ENCODE measurements at places on chromosomes 3 and 15.

DNA sequence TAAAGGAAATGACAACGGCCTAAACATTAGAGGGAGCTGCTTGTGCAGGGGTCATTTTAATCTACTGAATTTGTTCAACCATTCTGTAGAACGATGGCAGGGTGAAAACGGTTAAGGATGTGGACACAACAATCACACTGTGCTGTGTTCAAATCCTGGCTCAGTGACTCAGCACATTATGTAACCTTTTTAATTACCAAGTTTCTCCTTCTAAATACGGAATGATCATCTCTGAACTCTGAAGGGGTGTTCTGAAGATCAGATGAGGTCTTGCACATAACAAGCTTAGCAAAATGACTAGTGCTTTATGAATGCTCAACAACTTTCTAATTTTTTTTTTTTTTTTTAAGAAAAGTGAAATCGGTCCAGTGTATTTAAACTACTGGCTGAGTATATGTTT lies 592.8 kb downstream of the FOXP1 start:
- DNase-seq, result no peak

- DNase-seq, result no peak
These were observed 34.4 kb upstream of the ETV5 start for GRCh38 chr3:186143250-186143649.

- DNase-seq, result no peak
These were observed 538.8 kb downstream of the NLGN1 start for GRCh38 chr3:173936316-173936715.

DNA sequence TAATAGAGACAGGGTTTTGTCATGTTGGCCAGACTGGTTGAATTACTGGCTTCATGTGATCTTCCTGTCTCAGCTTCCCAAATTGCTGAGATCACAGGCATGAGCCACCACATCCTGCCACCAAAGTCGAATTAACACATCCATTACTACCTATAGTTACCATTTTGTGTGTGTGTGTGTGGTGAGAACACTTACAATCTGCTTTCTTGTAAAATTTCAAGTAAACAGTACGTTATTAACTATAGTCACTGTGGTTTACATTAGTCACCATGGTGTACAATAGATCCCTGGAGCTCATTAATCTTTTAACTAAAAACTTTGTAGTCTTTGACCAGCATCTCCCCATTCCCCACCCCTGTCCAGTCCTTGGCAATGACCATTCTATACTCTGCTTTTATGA lies 270.0 kb downstream of the NAALADL2 start:
- no peak for DNase-seq

DNA sequence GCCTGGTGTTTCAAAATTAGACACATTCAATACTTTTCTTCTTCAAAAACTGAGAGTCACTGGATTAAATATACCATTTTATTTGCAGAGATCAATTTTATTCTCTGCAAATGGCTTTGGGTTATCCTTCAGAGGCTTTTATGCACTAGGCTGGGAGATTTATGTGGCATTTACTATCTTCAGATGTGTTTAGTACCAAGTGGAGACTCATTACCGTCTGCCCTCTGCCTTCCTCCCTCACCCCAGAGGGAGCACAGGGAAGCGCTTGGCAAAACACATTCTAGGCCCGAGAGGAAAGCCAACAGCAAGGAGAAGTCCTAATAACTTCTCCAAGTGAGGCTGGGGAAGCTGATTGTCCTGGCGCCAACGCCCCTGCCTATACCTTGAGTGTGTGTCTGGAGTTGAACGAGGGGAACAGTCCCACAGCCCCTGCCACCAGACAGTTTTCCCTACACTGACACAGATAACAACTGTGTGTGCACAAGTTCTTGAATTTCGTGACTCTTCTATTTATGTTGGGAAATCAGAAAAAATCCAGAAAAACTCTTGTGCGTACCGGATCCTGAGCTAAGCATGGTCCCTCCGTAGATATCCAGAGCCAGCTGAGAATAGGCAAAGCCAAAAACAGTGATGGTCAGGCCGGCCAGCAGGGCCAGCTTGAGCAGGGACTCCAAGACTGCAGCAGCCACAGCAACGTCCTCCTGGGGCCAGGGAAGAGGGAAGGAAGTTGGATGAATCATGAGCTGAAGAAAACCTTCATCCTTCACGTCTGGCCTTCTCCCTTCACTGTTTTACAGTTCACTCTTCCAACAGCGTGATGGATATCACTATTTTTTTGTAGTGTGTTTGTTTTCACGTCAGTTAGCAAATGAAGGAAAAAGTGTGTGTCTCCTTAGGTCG lies 26.6 kb downstream of the RFT1 start:
- DNase-seq, result no peak

DNA sequence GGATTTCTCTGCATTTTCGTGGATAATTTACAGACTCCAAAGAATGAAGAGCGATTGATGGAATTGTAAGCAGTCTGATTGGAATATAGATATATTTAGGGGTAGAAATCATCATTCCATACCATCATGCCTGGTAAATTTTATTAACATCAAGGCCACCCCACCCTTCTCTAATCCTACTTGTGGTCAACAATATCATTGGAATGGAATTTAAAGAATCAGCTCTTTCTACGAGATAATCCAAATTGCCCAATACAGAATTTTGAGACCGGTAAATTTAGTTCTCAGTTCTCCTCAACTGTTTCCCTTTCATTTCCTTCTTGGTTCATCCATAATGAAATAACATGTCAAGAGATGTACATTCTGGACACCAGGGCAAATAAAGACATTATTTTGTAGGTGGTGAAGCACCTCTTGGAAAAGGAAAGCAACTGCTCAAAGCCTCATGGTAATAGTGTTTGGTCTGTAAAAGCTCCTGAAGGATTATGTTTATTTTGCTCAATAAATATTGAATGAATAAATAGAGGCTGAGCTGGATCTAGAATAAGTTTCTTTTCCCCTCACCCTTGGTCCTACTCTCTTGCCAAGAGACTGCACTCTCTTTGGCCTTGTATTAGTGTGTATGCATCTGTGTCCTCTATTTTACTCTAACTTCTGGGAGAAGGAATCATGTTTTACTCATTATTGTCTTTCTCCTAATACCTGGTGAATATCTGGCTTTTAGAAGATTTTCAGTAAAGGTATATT lies 133.7 kb upstream of the BCL6 start:
- DNase-seq, result no peak
